ENCODE measurements at places on chromosomes 2 and 18.

DNA sequence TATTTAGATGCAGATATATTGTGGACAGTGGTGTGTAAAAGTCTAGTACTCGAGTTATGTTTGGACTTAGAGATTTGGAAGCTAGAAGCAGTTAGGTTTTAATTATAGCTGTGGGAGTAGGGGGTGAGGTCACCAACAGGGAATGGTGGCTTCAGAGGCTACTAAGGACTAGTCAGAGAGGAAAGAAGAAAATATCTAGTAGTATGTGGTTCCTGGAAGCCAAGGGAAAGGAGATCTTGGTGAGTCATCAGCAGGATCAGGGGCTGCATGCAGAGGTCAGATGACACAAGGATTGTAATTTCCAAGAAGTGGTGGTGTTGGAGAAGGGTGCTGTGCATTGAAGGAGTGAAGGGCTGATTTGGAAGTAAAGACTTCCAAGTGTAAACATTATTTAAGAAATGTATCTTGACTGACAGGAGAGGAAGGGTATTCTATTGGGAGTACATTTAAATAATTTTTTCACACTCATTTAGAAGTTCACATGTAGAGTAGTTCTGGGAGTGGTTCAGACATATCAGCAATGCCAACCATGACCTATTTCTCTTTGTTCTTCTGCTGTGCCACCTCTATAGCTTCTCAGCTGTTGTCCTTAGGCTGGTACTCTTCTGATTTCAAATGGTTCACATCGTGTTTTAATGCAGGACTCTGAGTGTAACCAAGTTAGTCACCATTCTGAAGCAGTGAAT is 59.1 kb downstream of the ACSL3 start:
- DNase-seq, result peak; percentile 96

GRCh38 chr2:190941571-190941970 is 61.0 kb downstream of the GLS start:
- DNase-seq, result no peak

- no peak for DNase-seq
Measured at GRCh38 chr2:211516537-211516936, 960.1 kb downstream of the CPS1 start.

- no peak for DNase-seq
Measured at GRCh38 chr18:47709556-47709955, 220.9 kb downstream of the SMAD2 start.

DNA sequence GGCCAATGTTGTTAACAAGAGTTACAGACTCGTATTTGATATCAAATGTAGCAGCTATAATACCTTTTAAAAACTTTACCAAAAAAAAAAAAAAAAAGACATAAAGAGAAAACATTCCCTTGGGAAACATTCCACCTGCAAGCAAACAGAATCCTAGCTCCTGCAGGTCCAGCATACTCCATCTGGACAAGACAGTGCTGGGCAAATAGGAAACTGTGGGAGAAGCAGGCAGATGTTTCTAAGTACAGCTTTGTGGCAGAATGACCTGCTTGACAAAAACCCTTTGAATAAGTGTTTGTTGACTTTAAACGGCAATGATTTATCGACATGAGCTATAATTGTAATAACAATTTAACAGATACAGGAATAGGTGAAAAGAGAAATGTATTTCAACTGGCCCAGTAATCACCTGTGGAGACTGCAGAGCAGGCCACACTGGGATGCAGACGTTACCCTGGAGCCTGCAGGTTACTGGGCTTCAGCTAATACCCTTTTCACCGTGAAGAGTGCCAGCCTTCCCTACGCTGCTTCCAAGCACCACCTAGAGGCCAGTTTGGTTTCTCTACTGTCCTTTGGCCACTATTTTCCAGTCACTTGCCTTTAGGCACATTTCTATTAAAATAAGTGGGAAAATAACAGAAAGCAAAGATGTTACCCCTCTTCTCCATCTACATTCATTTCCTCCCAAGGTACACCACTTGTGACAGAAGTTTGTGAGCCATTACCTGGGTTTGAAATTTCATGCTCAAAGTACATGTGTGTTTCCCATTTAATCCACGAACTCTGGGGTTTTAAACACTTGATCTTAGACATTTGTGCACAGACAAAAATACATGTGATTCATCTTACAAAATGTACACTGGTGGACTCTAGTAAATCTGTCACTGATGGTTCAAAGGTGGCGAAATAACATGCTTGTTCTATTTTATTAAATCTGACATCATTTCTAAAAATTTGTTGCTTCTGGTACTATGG is 96.9 kb upstream of the ZNF397 start:
- peak; percentile 55 for DNase-seq

- DNase-seq, result no peak
Measured at GRCh38 chr2:43070676-43071502, 155.5 kb downstream of the ZFP36L2 start.

GRCh38 chr18:51053814-51054213 is 23.8 kb downstream of the SMAD4 start:
- DNase-seq, result no peak

DNA sequence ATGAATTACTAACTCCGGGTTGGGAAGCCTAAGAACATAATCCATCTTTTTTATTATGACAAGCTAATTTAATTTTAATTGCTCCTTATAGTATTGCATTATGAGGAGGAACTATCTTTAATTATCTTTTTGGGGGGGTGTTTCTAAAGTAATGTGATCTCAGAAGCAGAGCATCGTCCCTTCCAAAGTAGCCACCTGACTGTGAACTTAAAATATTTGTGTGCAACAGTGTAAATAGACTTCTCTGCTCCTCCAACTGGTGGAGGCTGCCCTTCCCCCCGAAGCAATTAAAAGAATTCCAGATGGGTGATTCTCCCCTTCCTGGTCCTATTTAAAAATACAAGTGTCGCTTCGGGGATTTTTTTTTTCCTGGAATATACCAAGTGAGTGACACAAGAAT is 55.7 kb downstream of the TCF7L1 start:
- DNase-seq, result no peak

DNA sequence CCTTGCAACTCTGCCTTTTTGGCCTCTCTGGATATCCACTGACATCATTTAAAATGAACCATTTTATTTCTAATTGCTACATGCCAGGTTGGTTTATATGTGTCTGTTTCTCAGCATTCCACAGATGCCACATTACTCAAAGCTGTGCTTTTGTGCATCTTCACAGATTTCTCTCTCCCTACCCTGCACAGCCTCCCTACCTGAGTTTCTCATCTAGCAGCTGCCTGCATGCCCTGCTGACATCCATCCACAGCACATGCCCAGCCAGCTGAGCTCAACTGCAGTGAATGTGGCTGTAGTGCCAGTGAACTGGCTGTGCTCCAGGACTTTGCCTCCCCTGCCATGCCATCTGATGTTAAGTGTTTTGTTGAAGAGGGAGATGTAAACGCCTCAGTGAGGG is 44.5 kb downstream of the PKP4 start:
- no peak for DNase-seq

DNA sequence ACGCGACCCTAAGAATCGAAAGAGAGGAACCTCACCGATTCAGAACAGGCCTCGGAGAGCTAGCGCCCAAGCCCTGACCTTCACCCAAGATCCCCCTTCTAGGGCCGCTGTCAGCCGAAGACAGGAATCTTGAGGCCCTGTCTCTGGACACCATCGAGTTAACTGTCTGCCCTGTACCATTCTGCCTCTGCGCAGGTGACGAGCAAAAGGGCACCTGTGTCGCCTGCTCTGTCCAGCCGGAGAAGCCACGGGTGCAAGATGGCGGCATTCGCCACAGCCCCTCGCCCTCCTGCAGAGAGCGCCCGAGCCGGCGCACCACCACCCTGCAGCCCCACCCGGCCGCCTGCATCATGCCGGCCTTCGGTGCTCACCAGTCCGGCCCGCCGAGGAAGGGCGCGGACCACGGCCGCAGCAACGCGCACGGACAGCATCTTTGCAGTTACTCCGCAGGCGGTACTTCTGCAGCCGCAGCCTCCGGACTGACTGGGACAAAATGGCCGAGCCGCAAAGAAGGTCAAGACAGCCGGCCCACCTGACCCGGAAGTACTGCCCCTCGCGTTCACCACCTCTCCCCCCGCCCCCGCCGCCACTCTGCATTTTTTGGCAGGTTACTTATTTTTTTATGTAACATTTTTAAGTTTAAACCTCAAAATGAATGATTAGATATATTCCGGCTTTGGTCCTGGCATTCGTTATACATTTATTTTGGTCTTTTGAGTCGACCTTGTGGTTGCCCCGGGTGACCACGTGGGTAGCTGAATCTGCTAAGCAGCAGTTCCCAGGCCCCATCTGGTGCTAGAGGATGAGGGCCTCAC is at the start of gene ATP5F1A:
TSS of gene ATP5F1A (minus strand) at position 496 of the 815 bp plus-strand sequence. CDS start at position 431, 65 bp downstream.
- peak; percentile 77 for DNase-seq

DNA sequence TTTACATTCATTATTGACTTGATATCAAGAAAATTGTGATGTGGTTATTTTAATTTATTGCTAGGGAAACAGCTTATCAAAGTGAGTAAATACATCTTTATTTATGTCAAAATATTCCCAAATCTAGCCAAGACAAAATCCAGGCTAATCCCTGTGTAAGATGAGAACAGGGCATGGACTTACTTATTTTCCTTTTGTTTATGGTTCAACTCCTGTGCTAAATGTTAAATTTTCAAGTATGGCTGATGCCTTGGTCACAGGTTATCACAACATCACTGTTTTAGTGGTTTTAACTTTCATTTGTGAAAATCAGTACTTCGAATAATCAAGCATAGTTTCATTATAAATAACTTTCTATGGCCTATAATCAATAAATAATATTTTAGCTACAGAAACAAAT is 657.0 kb upstream of the SYT4 start:
- no peak for DNase-seq

DNA sequence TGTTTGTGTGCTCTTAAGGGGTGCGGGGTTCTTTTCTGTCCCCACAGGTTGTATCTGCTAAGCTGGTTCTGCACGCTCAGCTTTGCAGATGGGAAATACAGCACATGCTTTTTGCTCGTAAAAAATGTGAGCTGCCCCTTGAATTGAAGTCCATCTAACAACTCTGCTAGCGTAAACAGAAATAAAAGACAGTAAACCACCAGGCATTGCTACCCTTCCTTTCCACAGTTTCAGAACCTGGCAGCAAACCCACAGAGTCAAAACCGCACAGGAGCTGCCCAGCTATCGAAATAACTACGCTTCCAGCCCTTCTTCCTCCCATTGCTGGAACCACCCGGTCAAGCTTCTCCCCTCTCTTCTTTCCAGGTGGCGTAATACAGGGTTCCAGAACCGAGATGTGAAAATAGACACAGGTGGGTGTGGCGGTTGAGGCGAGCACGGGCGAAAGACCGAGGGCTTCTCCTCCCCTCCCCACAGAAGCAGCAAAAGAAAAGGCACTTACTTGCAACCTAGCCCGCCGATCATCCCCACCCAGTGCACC is 479 bp downstream of the SCN9A start:
- peak; percentile 30 for DNase-seq

DNA sequence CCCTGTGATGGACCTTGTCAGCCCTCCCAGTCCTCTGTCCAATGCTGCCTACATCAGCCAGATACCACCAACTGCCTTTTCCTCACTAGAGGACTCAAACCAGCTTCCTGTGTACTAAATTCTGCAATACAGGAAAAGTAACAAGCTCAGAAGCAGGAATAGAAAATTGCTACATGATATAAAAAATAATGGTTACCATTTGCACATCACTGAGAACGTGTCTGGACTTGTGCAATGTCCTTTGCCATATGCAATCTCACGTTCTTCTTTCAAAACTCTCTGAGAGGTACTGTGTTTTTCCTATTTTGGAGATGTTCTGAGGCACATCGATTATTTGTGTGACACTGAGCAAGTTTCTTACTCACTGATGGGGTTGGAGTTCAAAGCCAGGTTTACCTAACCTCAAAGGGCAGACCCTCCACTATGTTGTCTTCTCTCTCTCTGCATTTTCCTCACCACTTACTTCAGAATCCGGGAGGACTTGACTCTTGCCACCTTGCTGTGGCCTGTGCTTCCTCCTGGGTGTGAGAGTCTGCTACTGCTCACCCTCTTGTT is 12.1 kb downstream of the UPP2 start:
- no peak for DNase-seq

GRCh38 chr18:48629730-48630324 is 91.0 kb downstream of the CTIF start:
- DNase-seq, result peak; percentile 100

GRCh38 chr2:111668274-111668616 is 215.7 kb downstream of the ANAPC1 start:
- DNase-seq, result no peak

GRCh38 chr2:106175086-106175850 is 18.8 kb downstream of the UXS1 start:
- no peak for DNase-seq

DNA sequence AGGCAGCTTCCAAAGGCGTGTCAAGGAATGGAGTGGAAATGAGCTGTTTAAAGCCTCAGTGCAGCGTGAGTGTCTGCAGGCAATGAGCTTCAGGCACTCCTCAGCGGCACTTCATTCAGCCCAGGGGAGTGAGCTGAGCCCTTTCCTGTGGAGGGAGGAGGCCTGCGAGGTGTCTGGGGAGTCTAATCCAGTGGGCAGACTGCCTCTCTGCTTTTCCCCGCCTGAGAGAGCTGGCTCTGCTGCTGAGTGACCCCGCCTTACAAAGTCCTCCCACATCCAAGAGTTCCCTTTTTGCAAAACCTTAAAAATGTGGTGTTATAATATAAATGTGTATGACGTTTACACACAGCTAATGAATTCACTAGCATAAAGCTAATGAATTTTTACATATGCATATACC is 7.0 kb upstream of the LDLRAD4 start:
- no peak for DNase-seq

- DNase-seq, result no peak
Measured at GRCh38 chr2:238235856-238236255, 4.0 kb downstream of the HES6 start.

- DNase-seq, result no peak
Measured at GRCh38 chr2:57333221-57333620, 713.4 kb upstream of the VRK2 start.

GRCh38 chr18:50154420-50154819 is 40.5 kb downstream of the MYO5B start:
- no peak for DNase-seq

DNA sequence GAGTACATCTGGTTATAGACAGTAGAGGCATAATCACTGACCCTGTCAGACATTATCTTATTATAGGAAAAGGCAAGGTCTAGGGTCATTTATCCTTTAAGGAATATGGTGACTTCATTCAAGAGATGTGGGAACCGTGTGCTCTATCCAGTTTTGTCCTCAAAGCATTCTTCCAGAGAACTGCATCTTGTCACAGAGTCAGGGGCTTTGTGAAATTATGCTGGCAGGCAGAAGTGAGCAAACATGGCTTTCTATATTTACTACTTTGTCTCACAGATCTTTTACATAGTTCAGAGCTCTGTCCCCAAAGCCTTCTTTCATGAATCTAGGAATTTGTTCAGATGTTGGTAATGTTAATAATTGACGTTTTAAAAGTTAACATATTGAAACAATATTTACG is 177.4 kb downstream of the ASXL3 start:
- DNase-seq, result no peak

- no peak for DNase-seq
Measured at GRCh38 chr2:205370726-205371125, 311.6 kb upstream of the NRP2 start.

Data from IMR-90 (cell line).